ENCODE measurements at places on chromosomes 3 and 15. TPM values are rescaled to one million over a fixed set of nuclear protein-coding genes. Genes with fewer than 3 reads are reported as not detected.

The MFSD1 gene
- total RNA-seq, result 47.7 TPM

The TNIK gene
- 88.3 TPM for total RNA-seq

The CAPN3 gene
- total RNA-seq, result 2.5 TPM

The MAN2C1 gene
- 58.6 TPM for total RNA-seq

The CCR3 gene
- not detected for total RNA-seq

The SLC24A5 gene
- total RNA-seq, result 0.92 TPM

The LRTM1 gene
- not detected for total RNA-seq

The FGF12 gene
- 118 TPM for total RNA-seq

The MED12L gene
- total RNA-seq, result 23.8 TPM

The GOLGA8N gene
- total RNA-seq, result 4.6 TPM
